OCI-M1 (cell line): ENCODE measurements at places on chromosomes 2 and 18.
A peak's percentile ranks its signal among the peaks of the same experiment; 100 is the strongest.

- DNase-seq = no peak
Observed at GRCh38 chr2:181632733-181633401, 24.0 kb downstream of the CERKL start.

DNA sequence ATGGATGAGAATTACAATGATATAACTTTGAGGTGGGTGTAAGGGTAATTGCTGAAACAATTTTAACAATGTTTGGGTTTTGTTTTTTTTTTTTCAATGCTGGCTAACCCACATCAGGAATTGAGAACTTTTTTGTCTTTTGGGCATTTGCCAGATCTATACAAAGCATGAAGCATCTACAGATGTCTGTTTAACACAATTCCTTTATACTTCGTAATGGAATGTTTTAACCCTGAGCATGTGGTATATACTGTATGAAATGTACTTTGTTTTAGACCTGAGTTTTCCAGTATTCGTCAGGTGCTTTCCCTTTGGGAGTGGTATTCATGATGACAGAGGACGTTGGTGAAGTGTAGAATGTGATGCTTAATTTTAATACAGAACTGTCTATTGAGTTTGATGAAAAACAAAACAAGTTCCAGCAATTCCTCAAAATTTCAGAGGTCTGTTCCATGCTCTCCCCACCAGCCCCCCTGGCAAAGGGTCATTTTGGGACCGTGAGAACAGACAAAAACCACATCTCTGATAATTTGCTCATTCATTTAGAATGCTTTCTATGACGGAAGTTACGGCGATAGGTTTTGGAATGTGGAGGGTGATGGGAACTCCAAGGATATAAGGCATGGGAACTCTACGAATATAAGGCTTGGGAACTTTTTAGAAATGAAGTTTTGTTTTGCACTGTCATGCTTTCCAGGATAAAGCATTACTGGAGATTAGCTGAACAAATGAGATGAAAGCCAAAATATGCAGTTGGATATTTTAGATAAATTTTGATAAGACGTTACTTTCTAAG is 14.1 kb downstream of the LIMS1 start:
- DNase-seq = no peak

- no peak for DNase-seq
Observed at GRCh38 chr18:79944126-79944731, 7.2 kb downstream of the SLC66A2 start.

GRCh38 chr18:58325494-58325893 is 281.5 kb downstream of the NEDD4L start:
- DNase-seq = no peak

GRCh38 chr2:126686841-126687485 is 31.0 kb downstream of the GYPC start:
- DNase-seq = no peak

- no peak for DNase-seq
Observed at GRCh38 chr18:25284281-25284680, 67.7 kb downstream of the ZNF521 start.

- DNase-seq = no peak
Observed at GRCh38 chr2:98088261-98088660, 1.3 kb downstream of the VWA3B start.

DNA sequence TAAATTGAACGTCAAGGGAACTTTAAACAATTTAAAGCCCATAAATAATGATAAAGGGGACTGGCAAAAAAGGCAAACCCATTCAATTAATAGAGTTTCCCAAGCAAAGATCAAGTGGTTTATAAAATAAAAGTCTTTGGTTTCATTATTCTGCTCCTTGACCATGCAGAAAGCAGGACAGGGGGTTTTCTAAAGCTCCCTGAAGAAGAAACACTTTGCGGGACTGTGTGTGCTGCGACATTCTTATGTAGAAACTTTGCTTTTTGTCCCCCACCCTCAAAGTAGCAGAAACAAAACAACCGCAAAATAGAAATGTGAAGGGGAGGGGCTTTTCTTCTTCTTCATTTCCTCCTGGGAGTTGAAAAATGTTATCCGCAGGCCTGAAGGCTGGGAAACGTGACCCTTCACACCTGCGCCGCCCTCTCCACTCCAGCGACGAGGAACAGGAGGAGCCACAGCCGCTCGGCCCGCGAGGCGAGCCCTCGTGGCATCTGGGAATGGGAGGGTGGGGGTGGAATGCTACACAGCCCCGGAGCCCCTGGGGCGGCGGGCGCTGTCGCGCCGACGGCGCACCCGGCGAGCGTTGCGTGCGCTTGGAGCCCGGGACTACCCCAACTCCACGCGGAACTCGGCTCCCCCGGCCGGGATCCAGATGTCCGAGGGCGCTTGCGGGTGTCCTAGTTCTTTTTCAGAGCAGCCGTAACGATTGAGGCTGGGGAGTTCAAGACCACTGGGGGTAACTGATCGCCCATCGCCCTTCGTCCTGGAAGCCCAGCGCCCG is 4.3 kb upstream of the GBX2 start:
- no peak for DNase-seq

- DNase-seq = peak; percentile 41
Observed at GRCh38 chr2:15122915-15123314, 438.2 kb downstream of the NBAS start.

DNA sequence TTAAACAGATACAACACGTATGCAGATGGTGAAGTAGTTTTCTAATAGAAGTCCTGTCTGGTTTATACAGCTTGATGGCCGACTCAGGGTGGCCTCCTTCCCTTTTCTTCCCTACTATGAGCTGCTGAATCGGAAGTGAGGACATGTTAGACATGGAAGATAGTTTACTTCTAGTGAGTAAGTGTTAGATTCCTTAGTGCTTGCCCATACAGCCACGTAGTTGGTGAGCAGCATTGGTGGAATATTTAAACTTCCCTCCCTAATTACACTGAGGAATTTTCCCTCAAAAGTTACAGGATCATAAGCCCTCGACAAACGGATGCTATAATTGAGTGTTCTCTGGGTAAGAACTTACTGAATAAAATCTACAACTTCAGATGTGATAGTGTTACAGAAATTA is 52.1 kb downstream of the RHBDD1 start:
- no peak for DNase-seq
